ENCODE measurements at places on chromosomes 16 and 17. TPM values are rescaled to one million over a fixed set of nuclear protein-coding genes. Genes with fewer than 3 reads are reported as not detected.

CRYM gene
- not detected for total RNA-seq

DNA sequence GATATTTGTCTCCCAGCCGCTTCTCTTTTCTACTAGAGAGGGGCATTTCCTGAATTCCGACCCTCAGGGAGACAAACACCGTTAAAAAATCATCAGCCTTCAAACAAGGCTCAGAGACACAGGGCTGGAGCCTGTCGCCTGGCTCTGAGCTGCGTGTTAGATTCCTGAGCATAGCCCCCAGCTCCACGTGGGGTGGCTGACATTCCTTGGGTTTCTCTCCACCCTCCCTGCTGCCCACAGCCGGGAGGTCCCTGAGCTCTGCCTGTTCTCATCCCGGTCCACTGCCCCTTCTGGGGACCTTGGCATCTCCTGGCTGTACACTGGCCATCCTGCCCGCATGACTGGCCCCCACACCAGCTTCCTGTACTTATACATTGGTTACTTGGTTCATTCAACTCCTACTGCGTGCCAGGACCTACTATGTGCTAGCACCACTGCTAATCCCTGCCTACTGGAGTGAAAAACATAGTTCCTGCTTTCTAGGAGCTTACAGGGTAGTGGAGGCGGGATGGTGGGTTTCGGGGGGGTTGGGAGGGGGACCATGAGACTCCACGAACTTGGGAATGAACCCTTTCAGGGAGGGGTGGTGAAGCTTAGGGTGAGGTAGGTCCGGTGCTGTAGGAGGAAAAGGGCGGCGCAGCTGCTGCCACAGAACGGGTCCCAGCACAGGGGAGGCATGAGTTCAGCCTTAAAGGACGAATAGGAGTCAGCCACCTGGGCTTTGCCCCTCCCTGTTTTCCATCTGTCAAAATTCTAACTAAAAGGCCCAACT, 52.1 kb upstream of the TMEM132E start:
- H3K4me1 ChIP-seq, result no peaks in the 10 kb centered on the region
- no peaks in the 10 kb centered on the region for H3K36me3 ChIP-seq
- H3K27ac ChIP-seq, result no peak overlapping the region
- H3K27me3 ChIP-seq, result no peaks in the 10 kb centered on the region
- no peak for DNase-seq

EME1 gene
- total RNA-seq, result not detected

- no peaks in the 10 kb centered on the region for H3K36me3 ChIP-seq
- H3K4me3 ChIP-seq, result no peak overlapping the region
- H3K27ac ChIP-seq, result no peak overlapping the region
- DNase-seq, result peak; percentile 81
- H3K4me1 ChIP-seq, result no peaks in the 10 kb centered on the region
These were observed 57.3 kb upstream of the CCL1 start for GRCh38 chr17:34420254-34420766.

DNA sequence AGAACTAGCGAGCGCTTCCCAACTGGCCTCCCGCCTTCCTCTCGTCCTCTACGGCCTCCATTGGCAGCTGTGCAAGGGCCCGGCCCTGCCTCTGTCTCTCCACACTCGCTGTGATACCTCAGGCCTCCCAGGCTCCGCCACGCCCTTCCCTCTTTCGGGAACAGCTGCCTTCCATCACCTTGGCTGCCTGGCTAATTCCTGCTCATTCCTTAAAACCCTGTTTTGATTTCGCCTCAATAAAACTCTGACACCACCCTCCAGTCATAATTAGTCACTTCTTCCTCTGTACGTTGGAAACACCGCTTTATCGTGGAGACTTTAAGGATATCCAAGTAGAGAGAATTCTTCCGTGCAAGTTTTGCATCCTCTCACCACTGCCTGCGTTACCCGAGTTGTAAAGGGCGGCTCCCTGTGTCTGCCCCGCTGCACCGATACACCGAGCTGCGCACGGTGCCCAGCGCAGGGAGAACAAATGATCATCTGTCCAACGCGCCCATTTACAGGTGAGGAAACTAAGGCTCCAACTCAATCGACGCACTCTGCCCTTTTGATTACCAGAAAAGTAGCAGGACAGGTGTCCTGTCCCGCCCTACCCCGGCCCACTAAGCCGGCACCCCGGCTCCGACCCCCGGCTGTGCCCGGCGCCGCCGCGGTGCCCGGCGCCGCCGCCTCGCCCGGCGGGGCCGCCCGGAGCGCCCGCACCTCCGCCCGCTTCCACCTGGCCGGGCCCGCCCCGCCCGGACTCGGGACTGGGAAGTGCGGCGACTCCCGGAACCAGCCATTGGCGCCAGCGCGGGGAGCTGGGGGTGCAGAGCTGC, 139.7 kb downstream of the SEC14L1 start:
- H3K27me3 ChIP-seq, result peaks cover 9% of the 10 kb centered on the region
- DNase-seq, result no peak
- H3K4me1 ChIP-seq, result peaks cover 4% of the 10 kb centered on the region
- H3K36me3 ChIP-seq, result no peaks in the 10 kb centered on the region
- peak overlapping the region; percentile 68 for H3K4me3 ChIP-seq

FKBP10 gene
- 388 TPM for total RNA-seq

- H3K36me3 ChIP-seq, result no peaks in the 10 kb centered on the region
- no peak overlapping the region for H3K27ac ChIP-seq
- no peaks in the 10 kb centered on the region for H3K4me1 ChIP-seq
- DNase-seq, result no peak
- no peaks in the 10 kb centered on the region for H3K27me3 ChIP-seq
These were observed 57.0 kb downstream of the NT5M start for GRCh38 chr17:17360087-17360730.

DNA sequence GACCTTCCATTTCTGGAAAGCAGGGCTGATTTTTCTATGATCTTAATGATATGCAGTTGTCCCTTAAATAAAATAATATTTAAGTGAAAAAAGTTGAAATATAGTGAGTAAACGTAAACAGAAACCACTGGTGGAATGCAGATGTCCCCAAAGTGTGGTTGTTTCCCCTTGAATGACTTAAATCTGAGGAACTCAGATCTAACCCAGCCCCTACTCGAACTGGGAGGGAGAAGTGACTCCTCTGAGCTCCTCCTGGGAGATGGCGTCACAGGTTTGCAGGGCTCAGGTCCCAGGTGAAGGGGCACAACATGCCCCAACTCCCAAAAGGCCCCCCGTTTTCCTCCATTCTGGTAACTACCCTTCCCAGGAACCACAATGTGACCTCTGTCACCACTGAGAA, 142.8 kb downstream of the IRF8 start:
- H3K27me3 ChIP-seq, result no peaks in the 10 kb centered on the region
- no peak for DNase-seq
- H3K4me3 ChIP-seq, result no peak overlapping the region
- H3K36me3 ChIP-seq, result no peaks in the 10 kb centered on the region

- H3K4me1 ChIP-seq, result no peaks in the 10 kb centered on the region
- H3K4me3 ChIP-seq, result no peak overlapping the region
- no peak overlapping the region for H3K27ac ChIP-seq
- H3K27me3 ChIP-seq, result no peaks in the 10 kb centered on the region
- no peaks in the 10 kb centered on the region for H3K36me3 ChIP-seq
These were observed 306.9 kb upstream of the RBFOX1 start for GRCh38 chr16:7025616-7026190.

GRCh38 chr16:66740010-66740409, 11.4 kb downstream of the DYNC1LI2 start:
- DNase-seq, result no peak
- no peak overlapping the region for H3K4me3 ChIP-seq
- H3K4me1 ChIP-seq, result peaks cover 10% of the 10 kb centered on the region

STX1B gene
- 2.0 TPM for total RNA-seq

OR1A1 gene
- not detected for total RNA-seq

Data from ascending aorta (tissue), 2 donors.